ENCODE measurements at places on chromosomes 16 and 17. TPM values are rescaled to one million over a fixed set of nuclear protein-coding genes. Genes with fewer than 3 reads are reported as not detected.

Gene PERCC1
- total RNA-seq: not detected

Gene GJC1
- total RNA-seq: 76.2 TPM

Gene PYDC1
- total RNA-seq: 0.41 TPM

Gene RABEP1
- total RNA-seq: 90.9 TPM

Gene GAST
- not detected for total RNA-seq

Gene KRTAP16-1
- not detected for total RNA-seq

Gene GINS3
- total RNA-seq: 1.6 TPM

Gene DNASE1L2
- 2.4 TPM for total RNA-seq

Gene CNTNAP1
- 5.3 TPM for total RNA-seq

Gene C16orf54
- total RNA-seq: 0.41 TPM

DNA sequence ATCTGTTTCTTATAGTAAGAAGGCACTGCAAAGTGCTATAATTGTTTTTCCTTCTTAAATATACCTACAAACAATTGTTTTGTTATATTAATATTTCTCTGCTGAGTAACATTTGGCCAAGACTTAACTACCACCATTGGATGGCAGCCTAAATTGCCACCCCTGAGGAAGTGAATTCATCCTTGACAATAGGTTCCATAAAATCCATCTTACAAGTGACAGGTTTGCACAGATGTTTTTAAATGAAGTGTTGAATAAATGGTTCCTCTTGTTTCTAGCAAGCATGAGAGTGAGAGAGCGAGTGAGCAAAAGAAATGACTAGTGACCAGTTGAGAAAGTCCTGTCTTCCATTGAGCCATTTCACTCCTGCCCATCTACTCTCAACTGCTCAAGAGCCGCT is 8.3 kb upstream of the MPHOSPH6 start:
- no peak for DNase-seq

DNA sequence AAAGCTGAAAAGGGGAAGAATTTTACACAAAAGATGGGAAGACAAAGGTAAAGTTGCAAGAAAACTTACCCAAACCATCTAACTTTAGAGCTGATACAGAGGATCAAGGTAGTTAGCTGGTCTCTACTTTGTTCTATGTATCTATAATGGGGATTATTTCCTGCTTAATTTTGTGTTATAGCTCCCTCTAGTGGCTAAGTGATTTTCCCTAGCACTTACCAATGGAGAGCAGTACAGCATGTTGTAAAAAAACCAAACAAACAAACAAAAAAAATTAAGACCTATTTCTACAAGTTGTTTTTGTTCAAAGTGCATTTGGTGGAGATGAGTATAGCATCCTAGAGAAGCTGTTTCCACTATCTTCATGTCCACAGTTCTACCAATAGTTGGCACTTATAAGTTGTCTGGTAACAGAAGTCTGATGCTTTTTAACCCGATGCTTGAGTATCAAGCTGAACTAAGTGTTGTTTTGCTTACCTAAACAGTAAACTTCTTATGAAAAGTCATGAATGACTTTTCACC is 7.5 kb downstream of the SRSF1 start:
- no peak for DNase-seq

- no peak for DNase-seq
These were observed 118.3 kb downstream of the BANP start for GRCh38 chr16:88069397-88070168.

DNA sequence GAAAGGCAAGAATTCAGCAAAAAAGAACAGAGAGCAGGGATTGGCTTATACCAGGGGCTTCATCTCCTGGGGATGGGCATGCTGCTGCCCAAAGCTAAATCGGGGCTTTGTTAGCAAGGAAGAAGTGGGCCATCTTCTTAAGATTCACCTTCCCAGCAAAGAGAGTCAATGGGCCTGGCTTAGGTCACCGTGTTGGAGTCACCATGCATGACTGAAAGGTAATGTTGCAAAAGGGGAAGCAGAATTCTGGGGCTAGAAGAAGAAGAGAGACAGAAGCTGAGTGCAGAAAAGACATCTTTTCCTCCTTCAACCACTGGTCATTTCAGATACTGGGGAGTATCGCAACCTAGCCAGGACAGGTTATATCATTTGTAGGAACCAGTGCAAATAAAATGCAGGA is 76.3 kb upstream of the KIFC3 start:
- DNase-seq: no peak

DNA sequence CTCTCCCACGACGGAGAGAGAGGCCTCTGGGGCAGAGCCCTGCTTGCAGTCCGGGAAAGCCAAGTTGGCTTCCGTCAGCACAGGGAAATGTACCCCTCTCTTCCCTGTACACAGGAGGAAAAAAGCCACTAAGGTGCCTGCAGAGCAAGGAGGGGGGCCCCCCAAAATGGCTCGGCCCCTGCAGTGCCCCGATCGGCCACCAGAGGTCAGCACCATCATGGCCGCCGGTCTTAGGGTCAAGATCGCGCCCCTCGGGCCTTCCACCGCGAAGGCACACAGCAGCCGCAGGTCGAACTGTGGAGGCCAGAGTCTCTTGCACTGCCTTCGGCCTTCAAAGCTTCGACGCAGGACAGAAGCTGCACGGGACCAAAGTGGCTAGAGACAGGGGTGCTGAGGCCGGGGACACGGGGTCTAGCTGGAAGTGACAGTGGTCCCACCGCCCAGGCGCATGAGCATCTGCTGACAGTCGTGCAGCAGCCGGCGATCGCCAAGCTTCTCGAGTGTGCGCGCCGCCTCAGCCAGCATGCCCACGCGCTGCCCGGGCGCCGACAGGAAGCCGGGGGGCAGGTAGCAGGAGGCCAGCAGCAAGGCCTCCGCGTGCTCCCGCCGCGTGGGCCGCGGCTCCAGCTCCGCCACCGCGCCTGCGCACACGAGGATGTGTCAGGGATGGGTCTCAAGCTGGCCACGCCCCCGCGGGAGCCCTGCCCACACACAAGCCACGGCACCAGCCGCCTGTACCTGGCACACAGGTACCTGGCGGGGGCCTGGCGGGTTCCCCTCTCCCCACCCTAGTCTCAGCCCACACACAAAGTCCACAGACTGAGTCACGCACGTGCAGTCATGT is 24.4 kb downstream of the SREBF1 start:
- DNase-seq: peak; percentile 87

GRCh38 chr16:57863434-57864160 is 61.3 kb upstream of the KIFC3 start:
- peak; percentile 45 for DNase-seq

DNA sequence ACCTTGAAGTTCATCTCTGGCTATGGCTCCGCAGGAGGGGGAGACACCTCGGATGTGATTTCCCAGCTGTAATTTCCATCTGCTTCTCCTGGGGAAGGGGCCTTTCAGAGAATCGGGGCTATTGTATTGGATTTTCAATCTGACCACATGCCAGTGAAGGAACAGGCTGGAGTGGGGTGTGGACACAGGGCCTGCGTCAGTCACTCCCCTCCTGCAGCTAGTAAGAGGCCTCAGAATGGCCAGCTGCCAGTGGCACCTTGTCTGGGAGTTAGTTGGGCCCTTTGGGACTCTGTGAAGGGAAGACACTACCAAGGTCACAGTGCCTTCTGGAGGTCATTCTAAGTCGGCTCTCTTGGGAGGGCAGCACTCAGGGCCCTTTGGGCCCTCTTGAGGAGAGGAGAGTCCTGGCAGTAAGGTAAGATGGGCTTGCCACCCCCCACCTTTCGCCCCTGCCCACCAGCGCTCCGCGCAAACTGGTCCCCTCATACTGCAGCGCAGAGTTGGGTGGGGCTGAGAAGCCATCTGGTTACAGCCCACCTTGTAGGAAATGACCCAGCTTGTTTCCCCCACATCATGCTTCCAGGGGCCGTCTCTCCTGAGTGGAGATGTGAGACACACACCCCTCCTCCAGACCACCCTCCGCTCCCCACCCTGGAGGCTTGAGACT is 5.4 kb downstream of the NXPH3 start:
- no peak for DNase-seq

DNA sequence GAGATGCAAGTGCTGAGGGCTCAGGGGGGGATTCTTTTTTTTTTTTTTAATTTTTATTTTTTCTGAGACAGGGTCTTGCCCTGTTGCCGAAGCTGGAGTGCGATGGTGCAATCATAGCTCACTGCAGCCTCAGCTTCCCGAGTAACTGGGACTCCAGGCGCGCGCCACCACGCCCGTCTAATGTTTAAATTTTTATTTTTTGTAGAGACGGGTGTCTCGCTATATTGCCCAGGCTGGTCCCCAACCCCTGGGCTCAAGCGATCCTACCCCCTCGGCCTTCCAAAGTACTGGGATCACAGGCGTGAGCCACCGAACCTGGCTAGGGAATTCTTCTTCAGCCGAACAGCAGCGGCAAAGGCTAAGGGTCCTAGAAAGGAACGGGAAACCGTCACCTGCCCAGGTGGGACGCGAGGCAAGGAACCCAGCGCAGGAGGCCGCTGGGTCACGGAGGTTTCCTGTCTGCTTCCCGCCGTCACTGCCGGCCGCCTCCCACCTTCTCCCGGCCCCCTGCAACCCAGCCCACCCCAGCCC is 13.3 kb upstream of the OR1F1 start:
- no peak for DNase-seq

DNA sequence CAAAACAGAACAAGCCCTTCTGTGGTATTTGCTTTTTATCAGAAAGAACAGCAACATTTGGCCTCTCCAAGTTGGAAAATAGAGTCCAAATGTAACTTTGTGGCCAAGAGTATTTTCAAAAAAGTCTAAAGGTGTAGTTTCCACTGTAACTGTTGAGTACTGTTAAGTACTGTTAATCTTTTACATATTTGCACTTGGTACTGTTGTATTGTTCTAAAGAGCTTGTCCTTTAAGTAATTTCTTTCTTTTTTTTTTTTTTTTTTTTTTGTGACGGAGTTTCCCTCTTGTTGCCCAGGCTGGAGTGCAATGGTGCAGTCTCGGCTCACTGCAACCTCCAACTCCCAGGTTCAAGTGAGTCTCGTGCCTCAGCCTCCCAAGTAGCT is 21.5 kb downstream of the LDAF1 start:
- DNase-seq: no peak

- DNase-seq: no peak
These were observed 1.2 kb upstream of the ZNF19 start for GRCh38 chr16:71490361-71490760.

- no peak for DNase-seq
These were observed 3.0 kb upstream of the ZNF213 start for GRCh38 chr16:3131755-3132377.

GRCh38 chr17:49821916-49822315 is 26.0 kb downstream of the TAC4 start:
- no peak for DNase-seq

- DNase-seq: no peak
These were observed 12.1 kb downstream of the TBC1D26 start for GRCh38 chr17:15744074-15744676.

- no peak for DNase-seq
These were observed 33.2 kb upstream of the FAM20A start for GRCh38 chr17:68634345-68634876.

- DNase-seq: no peak
These were observed 22.6 kb upstream of the UBE2G1 start for GRCh38 chr17:4389079-4389478.

GRCh38 chr16:17804857-17805256 is 334.1 kb upstream of the XYLT1 start:
- no peak for DNase-seq

DNA sequence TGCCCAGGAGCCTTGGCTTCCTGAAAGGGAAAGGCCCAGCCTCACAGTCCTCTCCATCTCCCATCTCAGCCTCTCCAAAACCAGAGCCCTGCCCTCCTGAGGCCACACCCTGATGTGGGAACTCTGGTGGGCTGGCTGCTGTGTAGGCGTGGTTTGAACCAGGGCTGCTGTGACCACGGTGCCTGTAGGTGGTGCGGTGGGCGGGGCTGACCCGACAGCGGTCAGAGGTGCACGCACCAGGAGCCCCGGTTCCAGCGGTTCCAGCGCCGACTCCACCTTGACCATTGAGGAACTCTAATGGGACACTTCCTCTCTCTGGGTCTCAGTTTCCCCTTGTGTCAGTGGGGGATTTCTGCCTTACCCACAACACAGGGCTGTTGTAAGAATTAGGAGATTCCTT is 2.4 kb downstream of the RAP1GAP2 start:
- no peak for DNase-seq

GRCh38 chr17:30236766-30237165 is 1.3 kb upstream of the SLC6A4 start:
- DNase-seq: peak; percentile 55

DNA sequence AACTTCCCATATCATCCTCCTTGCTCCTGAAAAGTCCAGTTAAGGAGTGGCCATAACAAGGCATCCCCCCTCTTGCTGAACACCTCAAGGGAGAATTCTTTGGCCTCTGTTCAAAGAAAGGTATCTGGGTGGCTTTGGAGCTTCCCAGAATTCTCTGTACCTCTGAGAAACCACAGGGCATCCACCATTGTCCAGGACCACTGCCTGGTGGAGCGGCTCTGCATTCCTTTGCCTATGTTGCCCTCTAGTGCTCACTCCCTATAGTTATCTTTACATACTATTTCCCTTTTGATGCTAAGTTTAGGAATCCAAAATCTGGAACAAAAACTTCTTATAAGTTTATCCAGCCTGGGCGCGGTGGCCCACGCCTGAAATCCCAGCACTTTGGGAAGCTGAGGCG is 30.3 kb downstream of the CHD9NB start:
- peak; percentile 62 for DNase-seq

- peak; percentile 97 for DNase-seq
These were observed at the start of gene KLHL36 for GRCh38 chr16:84647828-84648594. Gene KLHL36, plus strand, starts transcription at chr16:84648511. Its CDS starts 2,357 bp downstream, at chr16:84650868.

DNA sequence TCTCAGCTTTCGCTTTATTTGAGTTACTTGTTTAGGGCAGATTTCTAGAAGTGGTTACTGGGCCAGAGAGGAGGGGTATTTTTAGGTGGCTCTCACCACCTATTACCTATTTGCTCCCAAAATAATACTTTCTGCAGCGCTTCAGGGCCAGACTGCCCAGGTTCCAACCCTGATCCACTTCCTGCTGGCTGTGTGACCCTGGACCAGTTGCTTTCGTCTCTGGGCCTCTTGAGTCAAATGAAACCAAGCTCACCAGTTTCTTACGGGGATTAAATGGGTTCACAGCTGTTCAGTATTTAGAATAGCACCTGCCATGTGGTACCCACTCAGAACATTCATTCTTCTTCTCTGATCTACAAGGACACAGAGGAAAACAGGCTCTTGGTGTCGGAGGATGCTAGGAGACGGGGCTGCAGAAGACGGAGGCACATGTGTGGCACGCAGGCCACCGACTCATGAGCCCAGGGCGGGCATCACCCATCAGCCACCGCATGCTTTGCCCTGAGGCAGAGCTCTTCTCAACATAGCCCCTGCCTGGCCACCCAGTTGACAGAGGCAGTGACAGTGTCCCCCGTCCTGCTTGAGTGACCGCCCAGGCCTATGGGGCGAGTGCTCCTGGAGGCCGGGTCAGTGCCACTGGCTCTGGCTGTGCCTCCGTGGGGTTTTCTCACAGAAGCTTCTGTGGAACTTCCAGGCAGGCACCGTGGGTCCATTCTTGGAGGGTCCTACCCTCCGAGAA is 149.0 kb upstream of the PLCG2 start:
- no peak for DNase-seq

Data from frontal cortex (tissue), 4 donors.